ENCODE measurements at places on chromosomes 4 and X.

- no peak for DNase-seq
These were observed 34.3 kb downstream of the NYX start for GRCh38 chrX:41481264-41482109.

DNA sequence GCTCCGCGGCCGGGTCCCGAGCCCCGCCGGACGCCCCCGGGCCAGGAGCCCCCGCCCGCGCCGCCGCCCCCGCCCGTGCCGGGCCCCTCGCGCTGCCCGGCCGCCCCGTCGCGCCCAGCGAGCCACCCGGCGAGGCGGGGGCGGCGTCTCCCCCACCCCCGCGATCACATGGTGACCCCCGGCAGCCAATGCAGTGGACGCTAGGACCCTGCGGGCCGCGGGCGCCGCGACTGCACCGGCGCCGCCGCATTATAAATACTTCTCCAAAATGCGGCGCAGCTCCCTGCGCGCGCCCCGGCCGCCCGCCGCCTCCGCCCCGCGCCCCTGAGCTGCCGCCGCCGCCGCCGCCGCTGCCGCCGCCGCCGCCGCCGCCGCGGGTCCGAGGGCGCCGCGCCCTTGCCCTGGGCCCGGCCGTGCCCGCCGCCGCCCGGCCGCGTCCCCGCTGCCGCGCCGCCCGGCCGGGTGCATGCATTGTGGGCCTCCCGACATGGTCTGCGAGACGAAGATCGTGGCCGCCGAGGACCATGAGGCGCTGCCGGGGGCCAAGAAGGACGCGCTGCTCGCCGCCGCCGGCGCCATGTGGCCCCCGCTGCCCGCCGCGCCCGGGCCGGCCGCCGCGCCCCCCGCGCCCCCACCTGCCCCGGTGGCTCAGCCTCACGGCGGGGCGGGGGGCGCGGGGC, at the start of gene NAT8L:
Gene NAT8L (plus strand): TSS at position 282 of the 680 bp plus-strand sequence. CDS start 185 bp downstream, at position 467.
- no peak for DNase-seq

- no peak for DNase-seq
These were observed 19.0 kb downstream of the TMEM47 start for GRCh38 chrX:34638116-34638515.

DNA sequence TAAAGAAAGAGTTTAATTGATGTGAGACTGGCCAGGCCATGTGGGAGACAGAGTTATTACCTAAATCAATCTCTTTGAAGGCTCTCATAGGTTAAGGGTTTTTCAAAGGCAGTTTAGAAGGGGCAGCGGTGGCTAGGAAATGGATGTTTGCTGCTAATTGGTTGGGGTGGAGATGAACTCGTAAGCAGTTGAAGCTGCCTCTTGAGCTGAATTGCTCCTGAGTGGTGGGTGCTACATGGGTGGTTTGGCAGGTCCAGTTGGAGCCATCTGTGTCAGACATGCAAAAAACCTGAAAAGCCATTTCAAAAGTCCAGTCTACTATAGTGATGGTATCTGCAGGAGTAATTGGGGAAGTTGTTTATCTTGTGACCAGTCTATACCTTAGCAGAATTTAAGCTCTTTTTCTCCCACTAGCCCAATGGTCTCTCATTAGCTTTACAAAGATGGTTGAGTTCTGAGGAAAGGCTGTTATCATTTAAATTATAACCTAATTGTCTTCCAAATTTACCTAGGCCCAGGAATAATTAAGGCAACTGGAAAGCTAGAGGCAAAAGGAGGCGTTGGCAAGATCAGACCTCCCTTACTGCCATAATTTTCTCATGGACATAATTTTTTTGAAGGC, 762.4 kb upstream of the FRG1 start:
- no peak for DNase-seq

- DNase-seq = no peak
These were observed 694 bp downstream of the OCRL start for GRCh38 chrX:129540722-129541184.

- no peak for DNase-seq
These were observed 73.2 kb downstream of the RASL11B start for GRCh38 chr4:52935317-52935716.

DNA sequence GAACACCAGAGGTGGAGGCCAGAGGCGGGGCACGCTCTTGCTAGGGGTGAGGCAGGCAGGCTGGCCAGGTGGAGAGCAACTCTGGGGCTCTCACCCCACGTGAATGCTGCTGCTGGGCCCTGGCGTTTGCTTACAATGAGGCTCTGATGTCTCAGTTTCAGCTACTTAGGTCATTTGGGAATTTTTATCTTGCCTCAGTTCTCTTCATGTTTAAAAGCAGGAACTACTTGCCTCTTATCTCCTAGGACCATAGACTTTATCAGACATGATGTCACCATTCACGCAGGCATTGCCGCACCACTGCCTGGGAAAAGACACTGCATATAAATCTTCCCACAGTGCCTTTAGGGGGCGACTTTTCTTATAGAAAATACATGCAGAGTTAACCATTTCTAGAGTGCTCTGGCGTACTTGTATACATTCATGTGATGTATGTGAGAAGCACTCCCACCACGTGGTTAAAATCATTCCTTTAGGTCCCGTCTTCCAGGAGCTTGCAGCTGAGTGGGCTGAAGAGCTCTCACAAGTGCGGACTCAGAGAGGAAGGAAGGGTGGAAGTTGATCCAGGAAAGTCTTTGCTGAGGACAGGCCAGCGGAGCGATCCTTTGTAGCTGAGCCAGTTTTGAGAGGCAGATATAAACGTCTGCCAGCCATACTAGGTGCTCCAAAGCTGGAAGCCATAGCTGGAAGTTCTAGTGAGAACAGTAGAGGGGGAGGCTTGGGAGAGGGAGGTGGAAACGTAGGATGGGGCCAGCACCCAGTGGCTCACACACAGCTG, 84.3 kb upstream of the CLDN34 start:
- DNase-seq = no peak

DNA sequence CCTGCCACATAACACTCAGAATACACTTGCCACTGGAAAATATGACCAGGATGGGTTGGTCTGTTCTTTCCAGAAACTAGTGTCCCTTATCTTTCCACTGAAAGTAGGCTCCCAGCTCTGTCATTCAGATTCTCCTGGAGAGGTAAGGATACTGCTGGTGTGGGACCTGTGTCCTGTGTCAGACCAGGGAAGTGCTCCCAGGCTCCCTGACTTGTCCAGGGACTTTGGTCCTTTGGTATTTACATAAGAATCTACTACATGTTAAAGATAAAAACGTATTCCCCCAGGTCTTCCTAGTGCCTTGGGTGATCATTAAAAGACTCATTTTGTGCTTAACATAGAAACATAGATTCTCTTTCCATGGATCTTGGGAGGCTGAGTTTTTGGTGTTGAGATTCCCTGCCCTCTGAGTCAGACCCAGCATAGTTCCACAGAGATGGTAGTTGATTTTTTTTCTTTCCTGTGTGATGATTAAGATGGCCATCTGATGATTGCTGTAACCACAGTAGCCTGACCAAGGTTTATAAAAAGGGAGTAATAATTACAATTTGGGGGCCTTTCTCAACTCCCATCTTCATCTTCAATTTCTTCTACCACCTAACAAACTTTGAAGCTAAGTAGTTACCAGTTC, 159.8 kb upstream of the JADE1 start:
- no peak for DNase-seq

DNA sequence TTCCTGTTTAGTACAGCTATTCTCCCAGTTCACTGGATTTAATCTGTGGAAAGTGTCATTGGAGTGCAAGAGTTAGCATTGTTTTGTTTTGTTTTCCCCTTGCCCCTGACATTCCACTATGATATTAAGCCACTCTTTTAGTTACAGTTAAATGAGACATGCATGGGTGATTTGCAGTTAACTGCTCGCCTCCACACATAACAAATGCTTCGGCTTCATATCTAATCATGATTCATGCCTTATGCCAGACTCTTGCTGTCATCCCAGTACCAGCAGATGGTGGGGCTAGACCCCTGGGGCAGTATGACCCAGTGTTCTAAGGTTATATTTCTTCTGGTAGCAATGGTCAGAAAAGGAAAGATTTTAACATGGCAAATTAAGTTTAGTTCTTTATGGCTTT, 80.1 kb downstream of the RAP1GDS1 start:
- DNase-seq = no peak

DNA sequence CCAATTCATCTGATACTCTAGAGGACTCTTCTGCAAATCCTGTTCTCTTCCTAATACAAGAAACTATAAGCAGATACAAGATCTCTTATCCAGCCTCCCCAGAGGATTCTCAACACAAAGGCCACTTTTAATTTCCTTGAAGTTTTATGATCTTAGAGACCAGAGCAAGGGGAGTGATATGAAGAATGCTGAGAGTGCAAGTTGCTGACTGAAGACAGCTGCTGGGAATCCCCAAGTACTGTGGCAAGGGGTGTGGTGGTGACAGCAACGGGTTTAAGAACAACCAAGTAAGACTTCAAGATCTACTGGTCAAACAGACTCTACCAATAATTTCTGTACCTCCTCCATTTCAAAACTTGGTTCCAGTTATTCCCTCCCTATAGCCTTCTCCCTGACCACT, 7.0 kb downstream of the AMMECR1 start:
- no peak for DNase-seq

- DNase-seq = no peak
These were observed 65.7 kb downstream of the SHROOM2 start for GRCh38 chrX:9851890-9852289.

GRCh38 chr4:115090483-115091075, 22.8 kb downstream of the NDST4 start:
- no peak for DNase-seq

GRCh38 chr4:175456131-175456530, 355.9 kb downstream of the GPM6A start:
- no peak for DNase-seq

GRCh38 chr4:8544741-8545438, 35.3 kb upstream of the GPR78 start:
- DNase-seq = no peak

DNA sequence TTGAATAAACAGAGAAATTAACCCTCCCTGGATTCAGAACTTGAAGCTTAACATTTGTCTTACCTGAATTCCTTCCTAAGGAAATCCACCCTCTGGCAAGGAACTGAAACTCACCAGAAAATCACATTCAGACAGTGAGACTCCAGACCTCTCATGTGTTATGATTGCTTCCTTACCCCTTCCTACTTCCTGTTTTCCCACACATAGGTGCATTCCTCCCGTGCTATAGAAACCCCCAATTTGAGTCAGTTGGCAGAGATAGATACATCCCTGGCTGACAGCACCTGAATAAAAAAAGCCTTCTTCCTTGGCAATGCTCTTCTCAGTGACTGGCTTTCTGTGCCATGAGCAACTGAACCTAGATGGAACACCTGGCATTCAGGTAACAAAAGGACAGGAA, 157.0 kb upstream of the SMIM31 start:
- no peak for DNase-seq

DNA sequence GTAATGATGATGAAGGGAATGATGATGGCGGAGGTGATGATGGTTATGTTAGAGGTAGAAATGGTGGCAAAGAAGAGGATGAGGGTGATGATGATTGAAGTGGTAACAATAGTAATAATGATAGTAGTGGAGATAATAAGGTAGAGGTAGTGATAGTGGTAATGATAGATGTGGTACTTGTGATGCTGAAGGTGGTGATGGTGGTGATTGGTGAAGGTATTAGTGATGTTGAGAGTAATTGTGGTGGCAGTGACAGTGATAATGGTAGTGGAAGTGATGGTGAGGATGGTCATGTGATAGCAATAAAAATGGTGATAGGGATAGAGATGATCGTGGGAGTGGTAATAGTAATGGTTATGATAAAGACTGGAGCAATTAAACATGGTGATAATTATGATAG, 108.8 kb downstream of the EFNB1 start:
- DNase-seq = no peak

- DNase-seq = no peak
These were observed 42.7 kb downstream of the METAP1 start for GRCh38 chr4:99038213-99038612.

DNA sequence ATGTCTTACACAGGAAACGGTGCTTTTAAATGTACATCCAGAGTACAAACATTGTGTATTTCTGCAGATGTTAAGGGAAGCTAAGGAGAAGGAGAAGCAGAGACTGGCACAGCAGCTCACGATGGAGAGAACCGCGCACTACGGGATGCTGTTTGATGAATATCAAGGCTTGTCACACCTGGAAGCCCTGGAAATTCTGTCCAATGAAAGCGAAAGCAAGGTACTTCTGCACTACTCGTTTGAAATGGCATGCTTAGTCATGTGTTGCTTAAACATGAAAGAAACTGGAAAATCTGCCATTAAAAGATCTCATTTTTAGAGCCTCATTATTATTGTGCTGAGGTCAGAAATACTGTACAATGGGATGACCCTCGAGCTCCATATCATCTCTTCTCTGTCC, 47.2 kb downstream of the FAM114A1 start:
- DNase-seq = no peak

- DNase-seq = no peak
These were observed 174.1 kb downstream of the COX18 start for GRCh38 chr4:72895408-72895807.

- DNase-seq = no peak
These were observed 116.3 kb upstream of the TEX13C start for GRCh38 chrX:125203365-125203736.

GRCh38 chr4:5976431-5976830, 41.8 kb downstream of the C4orf50 start:
- no peak for DNase-seq

- peak; percentile 28 for DNase-seq
These were observed at the start of gene ZNF630 for GRCh38 chrX:48071064-48071985. ZNF630 (minus strand) TSS chrX:48071640; CDS start chrX:48066886, 4,754 bp downstream.

GRCh38 chr4:103664436-103665075, 55.2 kb downstream of the TACR3 start:
- no peak for DNase-seq

DNA sequence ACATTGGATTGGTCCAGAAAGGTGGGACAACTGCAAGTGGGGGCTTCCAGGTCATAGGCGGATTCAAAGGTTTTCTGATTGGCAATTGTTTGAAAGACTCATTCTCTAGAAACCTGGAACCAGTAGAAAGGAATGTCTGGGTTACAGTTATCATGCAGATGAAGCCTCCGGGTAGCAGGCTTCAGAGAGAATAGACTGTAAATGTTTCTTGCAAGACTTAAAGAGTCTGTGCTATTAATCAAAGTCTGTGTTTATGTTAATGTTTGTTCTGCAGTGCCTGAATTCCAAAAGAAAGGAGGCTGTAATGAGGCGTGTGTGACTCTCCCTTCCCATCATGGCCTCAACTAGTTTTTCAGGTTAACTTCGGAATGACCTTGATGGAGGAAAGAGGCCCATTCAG, 43.9 kb upstream of the GC start:
- no peak for DNase-seq

- no peak for DNase-seq
These were observed 138.3 kb downstream of the UNC5C start for GRCh38 chr4:95410387-95410977.

DNA sequence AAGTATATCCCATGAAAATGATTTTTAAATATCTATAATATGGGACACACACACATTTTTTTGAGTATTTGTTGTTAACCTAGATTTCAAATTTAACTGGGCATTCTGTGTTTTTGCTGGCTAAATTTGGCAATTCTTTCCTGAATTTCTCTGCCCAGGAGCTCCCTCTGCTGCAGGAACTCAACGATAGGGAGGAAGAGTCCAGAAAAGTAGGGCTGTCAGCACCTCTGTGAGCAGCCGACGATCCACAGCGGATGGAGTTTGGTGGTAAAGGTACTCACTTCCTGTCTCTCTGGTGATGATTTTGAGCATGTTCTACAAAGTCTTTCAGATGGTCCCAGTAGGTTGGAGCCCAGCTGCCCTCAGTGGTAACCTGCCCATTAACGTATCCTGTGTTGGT, 23.1 kb upstream of the TMEM184C start:
- no peak for DNase-seq

- no peak for DNase-seq
These were observed 3.7 kb upstream of the FGB start for GRCh38 chr4:154559141-154559493.

- no peak for DNase-seq
These were observed 577.1 kb downstream of the ANKRD50 start for GRCh38 chr4:124135409-124135813.
